NCI-H2227 treated with DMSO at 0.1 percent for 48 hours (cell line): ENCODE measurements at places on chromosomes 5 and 9.

DNA sequence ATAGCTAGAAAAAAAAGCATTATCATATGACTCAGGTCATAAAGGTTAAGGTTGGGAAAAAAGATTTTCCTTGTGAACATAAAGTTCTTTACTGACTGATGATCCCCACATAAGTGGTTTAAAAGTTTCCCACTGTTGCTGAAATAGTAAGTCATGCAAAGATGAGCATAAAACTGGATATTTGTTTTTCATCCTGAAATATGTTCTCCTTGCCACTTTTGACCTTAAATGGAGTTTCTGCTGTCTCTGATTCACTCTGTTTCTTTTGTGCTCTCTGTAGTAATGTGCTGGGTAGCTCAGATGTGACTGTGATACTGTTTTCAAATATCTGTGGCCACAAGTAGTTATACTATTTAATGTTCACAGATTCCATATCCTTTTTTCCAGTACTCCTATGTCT is 162.5 kb upstream of the GAS1 start:
- DNase-seq = no peak

DNA sequence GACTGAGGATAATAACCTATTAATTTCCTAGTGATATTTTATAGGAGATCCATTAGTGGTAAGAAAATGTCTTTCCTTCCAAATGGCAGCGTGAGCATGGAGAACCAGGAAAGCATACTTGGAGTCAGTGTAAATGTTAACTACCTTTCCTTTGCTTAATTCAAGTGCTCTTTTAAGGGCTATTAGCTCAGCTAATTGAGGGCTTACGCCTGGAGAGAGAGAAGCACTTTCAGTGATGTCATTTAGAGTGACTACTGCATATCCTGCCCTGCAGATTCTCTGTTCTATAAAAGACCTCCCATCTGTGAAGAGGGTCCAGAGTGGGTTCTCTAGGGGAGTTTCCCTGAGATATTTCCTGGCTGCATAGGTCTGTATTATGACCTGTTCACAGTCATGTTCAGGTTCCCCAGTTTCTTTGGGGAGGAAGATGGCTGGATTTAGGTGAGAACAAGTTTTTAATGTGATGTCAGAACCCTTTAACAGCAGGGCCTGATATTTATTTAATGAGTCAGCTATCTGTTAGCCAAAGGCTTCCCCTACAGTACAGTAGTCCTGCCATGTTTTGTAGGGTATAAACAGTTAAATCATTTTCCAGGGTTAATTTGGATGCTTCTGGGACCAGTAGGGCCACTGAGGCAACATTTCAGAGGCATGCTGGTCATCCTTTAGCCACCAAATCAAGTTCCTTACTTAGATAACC is 89.6 kb downstream of the TRIM36 start:
- DNase-seq = no peak

DNA sequence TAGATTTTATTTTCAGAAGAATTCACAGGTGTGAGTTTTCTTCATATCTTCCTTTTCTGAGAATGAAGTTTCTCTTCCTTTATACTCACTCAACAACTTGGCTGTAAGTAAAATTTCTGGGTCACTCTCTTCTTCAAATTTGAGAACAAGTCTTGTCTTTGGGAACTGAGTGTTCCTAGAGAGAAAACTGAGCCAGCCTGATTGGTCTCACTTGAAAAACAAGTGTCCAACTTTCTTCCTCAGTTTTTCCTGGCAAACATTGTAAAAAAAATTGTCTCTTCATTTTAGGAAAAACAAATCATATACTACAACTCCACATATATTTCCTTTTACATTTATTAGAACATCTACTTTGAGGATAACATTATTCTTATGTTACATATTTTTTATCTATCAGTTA is 156.1 kb upstream of the GHR start:
- DNase-seq = no peak

- no peak for DNase-seq
These were observed 15.3 kb downstream of the GCNT4 start for GRCh38 chr5:75037106-75037505.

- no peak for DNase-seq
These were observed 1060.1 kb downstream of the PTPRD start for GRCh38 chr9:9552665-9553064.

- no peak for DNase-seq
These were observed 39.8 kb upstream of the CRB2 start for GRCh38 chr9:123316053-123316718.

GRCh38 chr5:36728697-36729543 is 122.5 kb downstream of the SLC1A3 start:
- DNase-seq = peak; percentile 66

- no peak for DNase-seq
These were observed 118.8 kb upstream of the PHYKPL start for GRCh38 chr5:178351221-178352034.

DNA sequence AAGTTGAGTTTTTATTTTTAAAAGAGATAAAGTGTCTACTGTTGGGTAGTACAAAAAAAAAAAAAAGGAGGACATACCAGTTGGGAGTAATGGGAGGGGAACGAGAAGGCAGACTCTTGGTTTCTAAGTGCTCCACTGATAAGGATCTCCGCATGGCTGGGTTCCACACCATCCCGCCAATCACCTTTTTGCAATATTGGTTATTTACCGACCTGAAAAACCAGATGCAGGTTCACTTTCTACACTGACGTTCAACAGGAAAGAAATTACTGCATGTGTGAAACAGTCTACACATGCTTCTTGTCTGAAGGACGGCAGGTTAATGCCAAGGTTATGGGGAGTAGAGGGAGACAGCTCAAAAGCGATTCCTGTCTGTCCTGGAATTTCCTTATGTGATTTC is 75.5 kb downstream of the PTPN3 start:
- no peak for DNase-seq

DNA sequence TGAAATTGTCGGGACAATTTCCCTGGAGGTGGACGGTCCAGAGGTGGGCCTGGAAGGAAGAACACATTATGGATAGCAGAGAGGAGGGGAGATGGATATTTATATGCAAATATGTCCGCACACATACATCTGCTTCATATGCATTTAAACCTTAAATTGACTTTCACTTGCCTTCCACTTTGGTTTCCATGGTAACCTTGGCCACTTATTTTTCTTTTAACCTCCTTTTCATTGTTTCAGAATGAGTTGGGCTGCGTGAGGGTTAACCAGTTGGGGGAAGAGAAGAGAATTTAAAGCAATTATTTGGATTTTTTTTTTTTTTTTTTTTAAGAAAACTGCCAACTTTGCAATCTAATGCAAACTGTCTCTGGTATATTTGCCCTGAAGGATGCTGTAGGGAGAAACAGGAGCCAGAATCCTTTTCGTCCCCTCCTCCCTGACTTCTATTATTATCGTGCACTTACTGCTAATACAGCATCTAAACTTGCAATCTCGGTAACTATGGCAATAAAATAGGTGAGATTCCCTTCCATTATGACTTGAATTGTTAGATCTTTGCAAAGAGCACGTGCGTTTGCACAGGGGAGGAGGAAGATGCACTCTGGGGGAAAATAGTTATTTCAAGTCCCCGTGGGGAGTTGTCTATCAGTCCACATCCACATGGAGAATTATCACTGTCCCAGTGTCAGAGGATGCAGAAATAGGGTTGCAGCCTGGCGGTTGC is 35.6 kb downstream of the TLR4 start:
- DNase-seq = peak; percentile 65

- no peak for DNase-seq
These were observed 170.0 kb downstream of the SLC24A2 start for GRCh38 chr9:19618816-19619215.

- DNase-seq = no peak
These were observed 112.6 kb downstream of the TMC1 start for GRCh38 chr9:72633966-72634365.
